ENCODE measurements at places on chromosomes 3 and 15. TPM values are rescaled to one million over a fixed set of nuclear protein-coding genes. Genes with fewer than 3 reads are reported as not detected.

Gene CCR9
- not detected for total RNA-seq

DNA sequence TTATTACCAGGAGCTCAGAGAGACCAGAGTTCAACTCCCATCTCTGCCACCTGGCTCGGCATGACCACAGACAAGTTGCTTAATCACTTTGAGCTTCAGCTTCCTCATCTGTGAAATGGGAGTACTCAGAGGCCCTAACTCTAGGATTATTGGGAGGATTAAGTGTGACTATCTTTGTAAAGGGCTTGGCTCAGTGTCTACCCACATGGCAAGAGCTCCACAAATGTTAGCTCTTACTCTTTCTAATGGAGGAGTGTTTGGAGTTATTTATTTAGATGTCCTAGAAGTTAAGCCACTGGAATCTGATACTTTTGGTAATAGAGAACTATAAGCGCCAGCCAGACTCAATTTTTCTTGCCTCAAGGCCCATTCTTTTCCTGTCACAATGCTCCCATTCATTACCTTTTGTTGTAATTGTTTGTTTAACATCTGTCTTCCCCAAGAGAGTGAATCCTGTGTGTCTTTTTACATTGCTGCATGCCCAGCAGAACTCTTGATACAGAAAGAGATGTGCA lies 12.3 kb upstream of the LMCD1 start:
- DNase-seq = no peak

Gene C3orf52
- 2.3 TPM for total RNA-seq

GRCh38 chr3:14266361-14266760 lies 87.7 kb downstream of the LSM3 start:
- DNase-seq = peak; percentile 40

GRCh38 chr3:142332390-142332789 lies 107.0 kb upstream of the GK5 start:
- DNase-seq = no peak

GRCh38 chr3:75101329-75102147 lies 487.1 kb upstream of the CNTN3 start:
- DNase-seq = no peak

- no peak for DNase-seq
These were observed 694.9 kb downstream of the ZBBX start for GRCh38 chr3:166685246-166685645.

DNA sequence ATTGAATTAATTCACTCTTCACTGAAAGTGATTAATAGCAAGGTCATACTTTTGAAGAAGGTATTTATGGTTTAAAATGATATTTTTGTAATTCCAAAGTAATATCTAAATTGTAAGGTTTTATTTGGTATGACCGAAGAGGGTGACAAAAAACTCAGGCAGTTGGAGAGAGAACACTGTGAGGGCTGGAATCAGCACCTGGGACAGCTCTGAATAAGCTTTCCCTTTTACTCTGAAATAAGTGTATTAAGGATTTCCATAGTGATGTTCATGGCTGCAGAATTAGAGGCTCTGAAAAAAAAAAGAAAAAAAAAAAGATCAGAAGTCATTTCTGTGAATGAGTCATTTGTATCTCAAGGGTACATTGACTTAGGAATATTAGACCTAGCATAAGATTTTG lies 299.5 kb downstream of the IL5RA start:
- DNase-seq = no peak

- DNase-seq = no peak
These were observed 307.7 kb downstream of the TUSC7 start for GRCh38 chr3:117017135-117017894.

Gene EPHA3
- 4.0 TPM for total RNA-seq

Gene IGSF10
- 6.1 TPM for total RNA-seq

DNA sequence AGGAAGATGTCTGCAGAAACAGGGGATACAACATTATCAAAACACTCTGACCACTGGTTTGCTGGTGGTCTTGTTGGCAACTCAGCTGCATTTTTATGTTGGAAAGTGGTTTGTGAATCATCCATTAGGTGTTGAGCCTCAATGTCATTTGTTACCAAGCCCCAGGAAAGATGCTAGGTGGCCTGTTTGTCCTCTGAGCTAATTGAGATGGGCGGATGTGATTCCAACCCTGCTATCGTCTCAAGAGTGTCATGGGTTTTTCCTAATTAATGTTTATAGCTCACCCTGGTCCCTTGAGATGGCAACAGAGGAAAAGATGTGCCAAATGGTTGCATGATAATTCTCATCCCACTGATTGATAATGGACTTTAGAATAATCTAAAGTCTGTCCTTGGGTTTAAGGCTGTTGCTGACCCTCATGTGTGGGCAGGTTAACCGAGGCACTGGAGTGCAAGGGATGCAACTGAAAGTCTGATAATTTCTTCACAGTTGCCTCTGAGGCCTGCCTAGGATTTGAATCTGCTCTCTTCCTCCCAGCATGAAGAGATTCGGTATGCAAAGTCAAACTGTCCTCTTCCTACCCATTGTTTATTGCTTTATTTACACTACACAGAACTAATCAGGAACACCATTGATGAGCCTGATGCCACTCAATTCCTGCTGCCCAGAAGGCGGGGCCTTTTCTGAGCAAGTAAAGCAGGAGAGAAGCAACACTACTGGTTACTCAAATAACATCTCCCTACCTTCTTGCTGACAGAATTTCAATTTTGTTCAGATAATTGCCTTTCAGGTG lies 166.2 kb upstream of the TBC1D5 start:
- DNase-seq = no peak

DNA sequence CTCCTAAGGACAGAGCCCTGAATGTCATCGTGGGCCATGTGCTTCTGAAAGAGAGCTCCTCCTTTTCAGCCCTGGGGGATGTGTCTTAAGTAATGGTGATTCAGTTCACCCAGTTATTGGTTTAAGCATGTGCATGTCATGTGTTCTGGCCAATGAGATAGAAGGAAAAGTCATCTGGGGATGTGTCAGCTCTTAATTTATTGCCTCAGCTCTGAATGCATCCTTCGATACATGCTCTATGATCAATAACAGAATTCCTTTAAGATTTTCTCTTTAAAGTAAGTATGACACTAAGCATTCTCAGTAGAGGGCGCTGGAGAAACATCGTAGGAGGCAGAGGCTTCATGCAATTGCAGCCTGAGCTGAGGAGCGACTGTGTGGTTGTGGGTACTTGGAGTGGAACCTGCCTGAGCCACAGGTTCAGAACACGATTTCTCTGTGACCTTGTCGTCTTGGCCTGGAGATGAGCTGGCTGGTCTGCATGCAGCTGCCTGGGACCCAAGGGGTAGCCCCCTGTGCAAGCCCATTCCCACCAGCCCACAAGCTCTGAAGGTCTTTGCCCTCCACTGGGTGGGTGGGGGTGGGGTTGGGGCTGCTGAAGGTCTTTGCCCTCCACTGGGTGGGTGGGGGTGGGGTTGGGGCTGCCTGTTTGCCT lies 69.5 kb downstream of the C3orf38 start:
- DNase-seq = no peak

Gene HCN4
- total RNA-seq = not detected

- DNase-seq = no peak
These were observed 29.7 kb upstream of the SHC4 start for GRCh38 chr15:48993380-48993779.

Gene CCR8
- total RNA-seq = not detected
